Fibroblast of skin of back (primary cell): ENCODE measurements at places on chromosomes 7 and 10.

GRCh38 chr7:43612128-43612527, 29.2 kb downstream of the STK17A start:
- peak; percentile 27 for DNase-seq

DNA sequence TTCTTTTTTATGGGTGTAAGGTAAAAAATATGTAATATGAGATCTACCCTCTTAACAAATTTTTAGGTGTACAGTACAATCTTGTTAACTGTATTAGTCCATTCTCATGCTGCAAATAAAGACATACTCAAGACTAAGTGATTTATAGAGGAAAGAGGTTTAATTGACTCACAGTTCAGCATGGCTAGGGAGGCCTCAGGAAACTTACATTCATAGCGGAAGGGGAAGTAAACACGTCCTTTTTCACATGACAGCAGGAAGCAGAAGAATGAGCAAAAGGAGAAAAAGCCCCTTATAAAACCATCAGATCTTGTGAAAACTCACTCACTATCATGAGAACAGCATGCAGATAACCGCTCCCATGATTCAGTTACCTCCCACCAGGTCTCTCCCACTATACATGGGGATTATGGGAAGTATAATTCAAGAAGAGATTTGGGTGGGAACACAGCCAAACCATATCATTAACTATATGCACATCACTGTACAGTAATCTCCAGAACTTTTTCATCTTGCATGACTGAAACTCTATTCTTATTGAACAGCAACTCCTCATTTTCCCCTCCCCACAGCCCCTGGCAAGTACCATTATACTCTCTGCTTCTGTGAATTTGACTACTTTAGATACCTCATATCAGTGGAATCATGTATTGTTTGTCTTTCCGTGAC, 127.4 kb downstream of the WNT2 start:
- DNase-seq = no peak

- no peak for DNase-seq
Observed at GRCh38 chr10:4181621-4182049, 396.6 kb upstream of the KLF6 start.

DNA sequence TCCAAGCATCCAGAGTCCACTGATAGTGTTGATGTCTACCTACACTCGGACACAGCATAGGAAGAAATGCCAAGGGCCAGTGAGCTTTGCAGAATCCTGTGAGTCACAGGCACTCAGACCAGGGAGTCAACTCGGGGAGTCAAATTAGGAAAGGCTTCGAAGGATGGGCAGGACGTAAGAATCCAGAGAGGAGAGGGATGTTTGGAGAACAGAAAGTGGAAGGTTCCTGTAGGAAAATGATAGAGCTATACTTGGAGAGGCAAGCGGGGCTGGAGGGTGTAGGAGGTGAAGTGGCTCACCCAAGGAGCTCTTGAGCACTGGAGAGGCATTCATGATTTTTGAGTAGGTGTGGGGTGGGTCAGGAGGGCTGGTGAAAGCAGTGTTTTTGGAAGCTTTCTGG, 3.0 kb downstream of the ZYX start:
- no peak for DNase-seq

- DNase-seq = no peak
Observed at GRCh38 chr10:90205340-90205739, 503.9 kb downstream of the KIF20B start.

DNA sequence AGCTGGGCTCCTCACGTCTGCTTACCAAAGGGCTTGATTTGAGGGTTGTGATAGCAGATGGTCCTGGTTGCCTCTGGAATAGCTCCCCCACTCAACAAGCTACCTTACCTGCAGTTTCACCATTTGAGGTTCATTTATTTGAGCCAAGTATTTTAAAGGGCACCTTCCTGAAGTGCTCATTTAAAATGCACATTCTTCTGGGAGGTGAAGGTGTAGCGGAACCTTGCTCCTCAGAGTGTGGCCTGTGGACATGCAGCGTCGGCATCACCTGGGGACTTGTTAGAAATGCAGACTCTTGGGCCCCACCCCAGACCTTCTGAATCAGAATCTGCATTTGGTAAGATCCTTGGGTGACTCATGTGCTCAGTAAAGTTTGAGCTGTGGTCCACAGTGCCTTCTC, 2.3 kb downstream of the CDH23 start:
- DNase-seq = no peak

GRCh38 chr7:1855725-1856160, 185.7 kb downstream of the ELFN1 start:
- no peak for DNase-seq

- no peak for DNase-seq
Observed at GRCh38 chr10:98642281-98642680, 195.5 kb upstream of the HPS1 start.

GRCh38 chr7:106418094-106418493, 133.3 kb upstream of the NAMPT start:
- no peak for DNase-seq

GRCh38 chr10:129962872-129963640, 1.0 kb downstream of the EBF3 start:
- peak; percentile 55 for DNase-seq

- DNase-seq = peak; percentile 47
Observed at GRCh38 chr7:3300221-3300650, 816 bp upstream of the SDK1 start.

- peak; percentile 8 for DNase-seq
Observed at GRCh38 chr10:123965973-123966895, 74.6 kb upstream of the CPXM2 start.

DNA sequence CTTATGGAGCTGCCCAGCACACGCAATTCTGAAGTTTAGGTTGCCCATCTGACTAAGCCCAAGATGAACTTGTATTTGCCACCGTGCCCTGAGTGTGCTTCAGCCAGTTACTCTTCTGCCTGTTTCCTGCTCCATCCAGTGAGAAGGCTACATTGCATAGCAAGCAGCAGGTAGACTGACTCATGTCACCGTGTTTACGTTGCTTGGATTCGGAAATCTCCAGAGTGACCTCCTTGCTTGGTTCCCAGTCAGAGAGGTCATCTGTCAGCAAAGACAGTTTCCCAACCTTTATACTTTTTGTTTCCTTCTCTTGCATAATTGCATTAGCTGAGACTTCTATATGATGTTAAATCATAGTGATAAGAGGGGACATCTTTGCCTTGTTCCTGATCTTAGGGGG, 30.9 kb downstream of the NACAD start:
- no peak for DNase-seq
